Posterior cingulate gyrus (tissue), 11 donors: ENCODE measurements at places on chromosomes 12 and 14.

DNA sequence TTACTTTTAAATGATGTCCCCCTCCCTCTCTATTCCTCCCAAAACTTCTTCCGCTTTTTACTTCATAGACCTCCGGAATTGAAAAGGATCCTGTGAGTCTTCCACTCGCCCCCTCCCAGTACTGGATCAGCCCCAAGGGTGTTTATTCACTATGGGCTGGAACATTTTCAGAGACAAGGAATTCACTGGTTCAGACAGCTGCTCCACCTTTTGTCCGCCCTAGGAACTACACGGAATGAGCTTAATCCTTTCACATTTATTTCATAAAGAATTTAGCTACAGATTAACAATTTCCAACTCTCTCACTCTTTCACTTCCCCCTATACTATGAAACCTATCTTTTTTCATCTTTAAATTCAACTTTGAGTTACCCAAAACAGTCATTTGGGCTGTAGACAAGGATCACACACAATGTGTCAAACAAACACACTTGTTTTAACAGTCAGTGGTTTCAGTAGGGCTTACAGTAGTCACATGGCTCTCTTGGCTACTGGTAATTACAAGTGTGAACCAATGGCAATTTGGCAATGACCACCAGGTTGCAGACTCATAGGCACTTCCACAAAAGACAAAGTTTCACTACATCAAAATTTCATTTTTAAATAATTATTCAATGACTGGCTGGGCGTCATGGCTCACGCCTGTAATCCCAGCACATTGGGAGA, 20.6 kb downstream of the CNIH1 start:
- DNase-seq = no peak

- DNase-seq = no peak
Measured at GRCh38 chr14:79281244-79282152, 929.8 kb downstream of the DIO2 start.

GRCh38 chr14:55689981-55690871, 110.2 kb downstream of the KTN1 start:
- DNase-seq = no peak

DNA sequence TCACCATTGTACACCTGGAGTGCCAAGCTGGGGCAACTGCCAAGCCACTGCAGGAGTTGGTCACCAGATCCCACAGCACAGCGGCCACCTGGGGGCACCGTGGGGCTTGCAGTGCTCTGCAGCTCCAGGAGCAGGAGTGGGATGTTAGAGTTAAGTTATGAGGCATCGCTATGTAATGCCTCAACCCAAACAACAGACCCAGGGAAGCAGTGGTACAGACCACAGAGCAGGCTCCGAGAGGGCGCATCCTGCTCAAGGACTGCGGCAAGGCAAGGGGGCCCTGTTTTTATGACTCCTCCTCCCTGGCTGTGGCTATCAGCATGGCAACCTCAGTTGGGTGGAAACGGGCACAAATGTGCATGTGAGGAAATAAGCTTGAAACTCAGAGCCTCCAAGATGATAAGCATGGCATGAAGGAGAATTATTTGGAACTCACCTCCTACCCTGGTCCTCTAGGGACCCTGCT, 63.1 kb downstream of the ARL6IP4 start:
- DNase-seq = peak; percentile 74

GRCh38 chr14:95725685-95726336, 11.9 kb upstream of the TCL1A start:
- no peak for DNase-seq

- no peak for DNase-seq
Measured at GRCh38 chr14:25759256-25759655, 709.3 kb upstream of the STXBP6 start.

GRCh38 chr12:83434600-83434999, 747.9 kb downstream of the TMTC2 start:
- no peak for DNase-seq

- DNase-seq = no peak
Measured at GRCh38 chr14:106174206-106174605, 647.8 kb downstream of the TMEM121 start.

GRCh38 chr12:104852102-104852501, 106.0 kb downstream of the SLC41A2 start:
- DNase-seq = no peak

DNA sequence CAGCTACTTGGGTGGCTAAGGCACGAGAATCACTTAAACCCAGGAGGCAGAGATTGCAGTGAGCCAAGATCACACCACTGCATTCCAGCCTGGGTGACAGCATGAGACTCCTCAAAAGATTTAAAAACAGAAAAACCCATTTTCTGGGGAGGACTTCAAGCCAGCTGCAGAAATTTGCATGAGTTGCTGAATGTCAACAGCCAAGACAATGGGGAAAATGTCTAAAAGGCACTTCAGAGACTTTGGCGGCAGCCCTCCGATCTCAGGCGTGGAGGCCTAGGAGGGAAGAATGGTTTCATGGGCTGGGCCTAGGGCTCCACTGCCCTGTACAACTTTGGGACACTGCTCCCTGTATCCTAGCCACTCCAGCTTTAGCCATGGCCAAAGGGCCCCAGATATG, 177.8 kb upstream of the C14orf180 start:
- DNase-seq = no peak

DNA sequence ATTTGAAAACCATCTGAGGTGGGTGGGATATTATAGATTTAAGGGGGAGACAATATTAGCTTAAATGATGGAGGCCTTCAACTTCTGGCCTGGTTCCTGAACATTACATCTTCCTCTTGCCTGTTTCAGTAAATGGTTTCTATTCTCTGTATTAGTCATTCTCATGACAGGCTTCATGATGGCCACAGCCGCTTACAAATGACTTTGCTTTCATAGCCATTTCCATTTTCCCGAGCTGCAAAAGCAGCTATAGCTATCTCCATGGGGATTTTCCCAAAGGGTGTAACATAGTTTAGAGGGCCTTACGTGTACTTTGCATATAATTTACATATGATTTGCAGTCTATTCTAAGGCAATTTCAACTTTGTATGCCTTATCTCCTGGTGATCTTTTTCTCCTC, 121.8 kb downstream of the NRXN3 start:
- no peak for DNase-seq

GRCh38 chr12:32397696-32398095, 1.7 kb upstream of the FGD4 start:
- DNase-seq = no peak
